ENCODE measurements at places on chromosomes 12 and 14.

GRCh38 chr12:112319395-112319794 is 62.8 kb downstream of the HECTD4 start:
- no peak for DNase-seq

DNA sequence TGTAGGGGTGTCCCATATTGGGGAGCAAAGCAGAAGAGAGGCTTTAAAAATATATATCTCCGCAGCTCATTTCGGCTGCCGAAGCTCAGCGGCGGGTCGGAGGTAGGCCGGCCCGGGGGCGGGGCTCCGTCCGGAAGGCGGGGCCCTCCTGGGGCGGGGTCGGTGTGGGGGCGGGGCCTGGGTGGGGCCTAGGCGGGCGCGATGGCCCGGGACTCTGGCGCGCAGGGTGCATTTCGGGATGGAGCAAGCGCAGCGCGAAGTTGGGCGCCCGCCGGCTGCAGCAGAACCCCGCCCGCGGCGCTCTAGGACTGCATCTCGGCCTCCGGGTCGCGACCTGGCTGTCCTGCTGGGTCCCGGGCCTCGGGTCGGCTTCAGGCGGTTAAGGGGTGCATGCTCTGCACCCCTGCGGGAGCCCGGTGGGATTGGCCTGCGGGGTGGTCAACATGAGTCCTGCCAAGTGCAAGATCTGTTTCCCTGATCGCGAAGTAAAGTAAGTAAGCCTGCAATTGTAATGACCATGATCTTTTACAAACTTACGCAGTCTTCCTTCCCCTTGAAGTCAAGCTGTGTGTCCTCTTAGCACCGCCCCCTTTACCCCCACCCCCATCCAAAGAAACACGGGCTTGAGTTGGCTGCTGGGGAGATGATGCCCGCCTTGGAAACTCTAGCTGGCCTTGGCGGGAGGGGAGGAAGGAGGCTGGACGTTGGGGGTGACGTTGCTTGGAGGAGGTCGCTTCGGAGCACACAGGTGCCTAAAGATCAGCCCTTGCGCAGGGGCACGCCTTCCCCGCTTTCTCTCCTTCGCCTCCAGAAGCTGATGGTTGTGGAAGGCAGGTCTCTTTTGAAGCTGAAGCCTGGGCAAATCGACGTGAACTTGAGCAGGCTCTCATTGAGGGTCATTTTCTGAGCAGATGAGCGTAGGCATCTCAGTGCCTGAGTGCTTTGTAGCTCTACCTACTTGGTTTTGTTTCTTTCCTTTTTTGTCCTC is 38.4 kb downstream of the ACACB start:
- peak; percentile 95 for DNase-seq

GRCh38 chr14:82855912-82856391 is 1322.3 kb upstream of the SEL1L start:
- peak; percentile 84 for DNase-seq

GRCh38 chr14:72118841-72119240 is 186.6 kb downstream of the RGS6 start:
- DNase-seq, result no peak

GRCh38 chr12:78566456-78566855 is 298.1 kb upstream of the SYT1 start:
- no peak for DNase-seq

GRCh38 chr12:71601546-71601945 is 62.1 kb downstream of the ZFC3H1 start:
- no peak for DNase-seq

- DNase-seq, result no peak
These were observed 344.5 kb downstream of the TMTC2 start for GRCh38 chr12:83031196-83031595.

DNA sequence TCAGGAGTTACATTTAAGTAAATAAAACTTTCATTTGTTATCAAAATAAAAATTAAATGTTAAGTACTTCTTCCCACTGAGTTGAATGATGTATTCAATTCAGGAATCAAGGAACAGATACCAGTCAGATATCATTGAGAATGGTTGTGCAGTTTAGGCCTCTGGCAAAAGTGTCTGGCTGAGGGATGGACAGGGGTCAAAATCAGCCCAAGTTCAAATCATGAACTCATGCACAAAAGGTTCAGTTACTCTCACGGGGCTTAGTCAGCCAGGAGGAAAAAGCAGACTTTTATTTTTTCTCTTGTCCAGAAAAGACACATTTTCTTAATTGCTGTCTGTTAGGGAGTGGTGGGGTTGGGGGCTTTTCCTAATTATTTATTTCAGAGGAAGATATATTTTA is 166.3 kb downstream of the RASSF9 start:
- no peak for DNase-seq

- no peak for DNase-seq
These were observed 8.2 kb downstream of the TAS2R19 start for GRCh38 chr12:11014234-11014633.

- DNase-seq, result no peak
These were observed 181.4 kb downstream of the EFCAB11 start for GRCh38 chr14:89773151-89773550.

GRCh38 chr14:95530473-95531276 is 4.2 kb upstream of the GLRX5 start:
- no peak for DNase-seq

DNA sequence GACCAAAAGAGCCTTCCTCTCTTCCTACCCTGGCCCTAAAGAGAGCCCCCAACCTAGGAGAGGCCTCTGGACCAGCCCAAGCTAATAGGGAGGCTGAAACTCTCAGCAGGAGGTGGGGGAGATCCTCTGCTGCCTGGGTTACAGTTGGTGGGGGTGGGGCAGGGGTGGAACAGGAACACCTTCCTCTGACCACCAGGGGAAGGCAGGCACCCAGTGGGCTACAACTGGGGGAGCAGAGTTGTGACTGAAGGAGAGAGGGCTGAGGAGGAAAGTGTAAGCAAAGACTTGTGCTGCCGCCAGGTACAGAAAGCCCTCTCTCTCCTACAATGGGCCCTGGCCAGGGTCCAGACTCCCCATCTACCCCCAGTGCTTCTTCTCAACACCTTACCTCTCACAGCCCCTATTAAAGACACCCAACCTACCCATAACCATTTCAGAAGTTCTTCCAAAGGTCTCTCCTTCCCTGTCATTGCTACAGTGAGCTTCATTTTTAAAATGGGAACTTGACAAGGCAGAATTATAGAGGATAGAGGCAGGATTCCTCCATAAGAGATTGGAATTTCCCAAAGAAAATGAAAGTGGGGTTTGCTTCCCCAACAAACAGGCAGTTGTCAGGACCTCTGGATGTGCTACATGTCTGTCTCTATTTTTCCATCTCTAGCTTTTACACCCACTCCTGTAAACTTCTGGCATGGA is 1.4 kb downstream of the MYO1A start:
- DNase-seq, result no peak

- DNase-seq, result no peak
These were observed 1.1 kb downstream of the TTC8 start for GRCh38 chr14:88825503-88825902.

GRCh38 chr14:36998686-36999085 is 173.7 kb downstream of the SLC25A21 start:
- DNase-seq, result no peak

DNA sequence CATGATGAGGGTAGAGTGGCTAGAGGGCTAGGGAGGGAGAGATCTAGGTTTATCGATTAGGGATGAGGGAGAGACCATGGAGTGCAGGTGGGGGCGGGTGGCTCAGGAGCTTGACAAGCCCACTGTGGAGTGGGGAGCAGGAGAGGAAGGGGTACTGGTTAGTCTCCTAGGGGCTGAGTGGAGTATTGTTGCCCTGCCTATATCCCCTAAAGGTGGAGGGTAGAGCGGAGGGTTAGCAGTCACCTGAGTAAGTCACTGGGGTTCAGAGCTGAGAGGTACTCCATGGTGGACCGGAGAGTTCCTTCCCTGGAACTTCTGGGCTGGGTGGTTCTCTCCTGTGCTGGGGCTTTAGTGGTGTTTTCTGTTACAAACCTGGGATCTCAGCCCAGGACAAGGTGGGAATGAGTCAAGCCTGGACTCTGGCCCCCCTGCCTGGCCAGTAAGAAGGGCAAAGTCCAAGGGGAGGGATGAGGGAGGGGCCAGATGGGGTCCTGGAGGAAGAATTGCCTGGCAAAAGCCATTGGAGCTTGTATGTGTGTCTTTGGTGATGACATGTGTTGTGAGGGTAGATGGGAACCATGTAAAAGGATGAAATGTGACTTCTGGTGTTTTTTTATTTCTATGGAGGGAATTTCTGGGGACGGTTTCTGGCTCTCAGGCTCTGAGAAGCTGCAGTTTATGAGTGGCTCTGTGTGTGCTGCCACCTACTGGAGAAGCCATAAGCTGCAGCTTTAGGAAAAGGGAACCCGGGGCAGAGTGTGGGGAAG is at the start of gene CIDEB:
Gene CIDEB, minus strand, starts transcription at position 403 of the 767 bp plus-strand sequence. Its CDS starts 119 bp downstream, at position 284.
- DNase-seq, result peak; percentile 90

GRCh38 chr14:98181241-98181640 is 1090.8 kb downstream of the BCL11B start:
- DNase-seq, result no peak
